ENCODE measurements at places on chromosomes 12 and 14.

DNA sequence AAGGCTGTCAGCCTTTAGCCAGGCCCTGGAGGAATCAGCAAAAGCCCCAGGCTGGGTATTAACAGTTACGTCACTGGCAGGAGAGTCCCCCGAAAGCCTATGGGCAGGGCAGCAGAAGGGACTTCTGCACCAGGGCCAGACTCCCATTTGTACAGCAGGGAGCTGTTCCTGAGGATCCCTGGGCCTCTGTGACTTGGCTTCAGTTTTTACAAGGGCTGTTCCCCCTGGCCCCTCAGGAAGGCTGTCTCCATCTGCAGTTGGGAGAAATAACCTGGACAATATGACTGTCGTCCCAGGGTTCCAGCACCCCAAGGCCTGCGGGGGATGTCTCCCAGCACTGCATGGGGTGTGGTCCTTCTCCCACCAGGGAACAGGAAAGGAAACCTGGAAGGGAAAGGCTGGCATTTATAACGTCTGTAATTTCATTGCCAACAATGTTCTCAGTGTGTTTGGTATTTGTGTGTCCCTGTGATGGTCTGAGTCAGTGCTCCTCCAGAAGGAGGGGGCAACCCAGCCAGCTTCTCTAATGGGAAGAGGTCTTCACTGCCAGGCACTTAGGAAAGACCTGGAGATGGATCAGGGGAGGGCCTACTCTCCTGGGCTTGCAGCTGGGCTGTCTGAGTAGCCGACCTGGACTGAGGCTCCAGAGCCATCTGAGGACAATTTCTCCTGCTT is 42.4 kb downstream of the ERH start:
- DNase-seq = no peak

DNA sequence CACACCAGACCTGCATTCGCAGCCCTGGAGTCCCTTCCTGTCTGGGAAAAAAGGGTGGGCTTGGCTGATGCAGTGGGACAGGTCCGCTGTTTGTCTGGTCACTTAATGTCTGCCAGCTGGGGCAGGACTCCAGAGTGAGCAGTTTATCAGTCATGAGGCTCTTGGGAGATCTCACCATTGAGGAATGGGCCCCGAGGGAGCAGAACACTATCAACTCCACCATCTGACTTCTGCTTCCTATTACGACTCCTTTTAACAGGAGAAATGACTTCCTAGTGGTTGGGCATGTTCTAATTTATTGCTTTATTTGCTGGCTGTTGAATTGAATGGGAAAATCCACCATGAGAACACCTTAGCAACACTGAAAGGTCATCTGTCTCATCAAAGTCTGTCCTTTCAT is 182.5 kb upstream of the RASSF8 start:
- DNase-seq = no peak

- no peak for DNase-seq
Observed at GRCh38 chr12:94898388-94898787, 105.1 kb downstream of the NDUFA12 start.

- DNase-seq = peak; percentile 75
Observed at GRCh38 chr12:52121824-52122539, 42.5 kb downstream of the SMIM41 start.

GRCh38 chr12:93540466-93540865 is 32.0 kb upstream of the SOCS2 start:
- DNase-seq = no peak

DNA sequence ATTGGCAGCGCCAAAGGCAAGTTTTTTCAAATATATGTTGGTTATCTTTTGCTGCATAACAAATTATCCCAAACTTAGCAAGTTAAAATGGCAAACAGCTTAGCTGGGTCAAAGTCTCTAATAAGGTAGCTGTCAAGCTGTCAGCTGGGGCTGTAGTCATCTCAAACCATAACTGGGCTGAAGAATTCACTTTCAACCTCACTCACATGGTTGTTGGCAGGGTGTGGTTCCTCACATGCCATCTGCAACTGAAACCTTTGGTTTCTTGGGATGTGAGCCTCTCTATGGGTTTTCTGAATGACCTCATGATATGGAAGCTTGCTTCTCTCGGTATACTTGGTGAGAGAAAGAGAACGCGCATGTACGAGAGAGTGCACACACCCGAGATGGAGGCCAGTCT is 125.4 kb downstream of the LRIG3 start:
- DNase-seq = no peak

DNA sequence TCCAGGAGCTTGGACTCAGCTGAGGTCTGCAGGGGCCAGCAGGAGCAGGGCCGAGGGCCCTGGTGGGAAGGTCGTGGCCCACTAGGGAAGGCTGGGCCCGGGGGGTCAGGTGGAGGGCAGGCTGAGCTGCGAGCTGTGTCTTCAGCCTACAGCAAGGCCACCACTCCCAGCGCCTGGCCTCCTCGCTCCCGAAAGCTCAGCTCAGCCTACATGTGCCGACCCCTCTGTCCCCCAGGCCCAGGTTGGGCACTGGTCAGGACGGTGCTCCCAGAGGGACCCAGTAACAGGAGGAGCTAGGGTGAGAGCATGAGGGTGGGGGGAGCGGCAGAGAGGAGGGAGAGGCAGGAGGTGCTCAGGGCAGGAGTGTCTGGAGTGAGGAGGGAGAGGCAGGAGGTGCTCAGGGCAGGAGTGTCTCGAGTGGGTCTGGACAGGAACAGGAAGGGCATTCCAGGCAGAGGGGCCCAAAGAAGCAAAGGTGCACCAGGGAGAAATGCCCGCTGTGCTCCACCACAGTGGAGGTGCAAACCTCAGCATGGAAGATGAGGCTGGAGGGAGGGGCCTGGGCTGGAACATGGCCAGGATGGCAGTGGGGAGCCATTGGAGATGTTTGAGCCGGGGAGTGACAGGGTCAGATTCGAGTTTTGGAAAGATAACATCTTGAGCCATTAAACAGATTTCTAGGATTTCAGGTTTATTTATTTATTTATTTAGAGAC is 29.1 kb upstream of the GPR132 start:
- DNase-seq = peak; percentile 28

DNA sequence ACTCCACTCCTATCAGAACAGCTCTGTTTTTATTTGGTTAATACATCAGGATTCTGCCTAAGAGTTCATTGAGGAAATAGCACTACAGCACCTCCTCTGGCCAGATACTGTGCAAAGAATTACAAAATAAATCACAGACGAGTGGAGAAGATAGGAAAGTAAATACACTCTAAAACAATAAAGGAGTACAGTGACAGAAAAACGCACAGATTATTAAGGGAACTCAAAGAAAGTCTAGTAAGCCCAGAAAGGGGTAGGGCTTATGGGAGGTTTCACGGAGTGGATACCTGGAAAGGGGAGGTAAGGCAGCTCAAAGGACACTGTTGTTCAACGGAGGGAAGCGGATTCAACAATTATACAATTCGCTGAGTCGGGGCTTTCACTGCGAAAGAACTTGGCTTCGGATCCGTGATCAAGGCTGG is 5.5 kb downstream of the OR10AD1 start:
- DNase-seq = no peak

GRCh38 chr12:66269142-66269541 is 33.2 kb upstream of the HELB start:
- DNase-seq = no peak

DNA sequence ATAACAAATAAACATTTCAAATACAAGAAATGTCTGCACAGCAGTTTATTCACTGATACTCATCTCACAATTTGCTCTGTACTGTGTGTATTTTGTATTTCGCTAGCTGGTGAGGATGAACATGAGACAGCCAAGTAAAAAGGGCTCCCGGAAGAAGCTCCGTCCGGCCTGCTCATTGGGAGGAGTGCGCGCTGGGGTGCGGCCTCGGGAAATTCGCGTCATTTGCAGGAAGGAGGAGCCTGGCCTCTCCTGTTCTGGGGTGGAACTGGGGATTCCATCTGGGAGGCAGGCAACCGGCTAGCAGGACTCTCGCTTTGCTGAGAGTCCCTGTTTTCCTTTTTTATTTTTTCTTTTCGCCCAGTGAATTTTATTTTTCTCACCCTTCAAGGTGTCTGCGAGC is 368.4 kb upstream of the TMEM132C start:
- no peak for DNase-seq

DNA sequence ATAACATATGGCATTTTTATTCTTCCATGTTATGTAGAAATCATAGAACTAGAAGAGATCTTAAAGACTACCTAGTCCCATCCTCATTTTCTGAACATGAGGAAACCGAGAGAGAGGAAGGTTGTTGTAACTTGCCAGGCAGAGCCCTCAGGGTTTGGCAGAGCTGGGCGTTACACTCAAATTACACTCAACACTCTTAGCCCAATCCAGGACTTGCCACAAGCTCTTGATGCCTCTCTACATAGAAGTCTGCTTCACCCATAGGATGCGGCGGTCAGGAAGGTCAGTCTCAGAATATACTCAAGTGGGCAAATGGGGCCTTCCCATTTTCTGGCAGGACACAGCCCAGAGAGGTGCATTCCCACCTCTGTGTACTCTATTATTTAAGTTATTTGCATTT is 208.1 kb downstream of the ZFP36L1 start:
- DNase-seq = no peak

GRCh38 chr14:70148911-70149595 is 39.7 kb downstream of the SLC8A3 start:
- DNase-seq = no peak

DNA sequence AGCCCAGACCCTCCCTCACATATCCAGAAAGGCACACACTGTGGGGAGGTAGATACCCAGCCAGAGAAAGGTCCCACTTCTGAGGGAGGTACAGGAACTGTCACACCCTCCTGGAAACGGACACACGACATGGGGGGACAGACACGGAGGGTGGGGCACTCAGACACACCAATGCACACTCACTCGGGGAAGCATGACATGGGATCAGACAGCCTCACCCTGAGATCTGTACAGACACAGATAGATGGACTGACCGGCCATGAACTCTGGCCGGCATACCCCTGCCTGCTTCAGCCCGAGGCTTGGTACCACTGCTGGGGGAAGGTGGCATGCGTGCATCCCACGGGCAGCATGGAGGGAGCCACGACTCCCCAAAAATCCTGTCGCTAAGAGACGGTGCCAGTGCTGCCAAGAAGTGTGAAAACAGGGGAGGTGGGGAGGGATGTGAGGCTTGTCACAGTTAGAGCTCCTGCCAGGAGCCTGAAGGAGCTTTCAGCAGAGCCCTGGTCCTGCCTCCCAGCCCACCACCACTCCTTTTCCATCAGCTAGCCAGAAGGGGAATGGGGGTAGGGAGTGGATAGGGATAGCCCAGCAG is 571 bp downstream of the CPNE6 start:
- no peak for DNase-seq

DNA sequence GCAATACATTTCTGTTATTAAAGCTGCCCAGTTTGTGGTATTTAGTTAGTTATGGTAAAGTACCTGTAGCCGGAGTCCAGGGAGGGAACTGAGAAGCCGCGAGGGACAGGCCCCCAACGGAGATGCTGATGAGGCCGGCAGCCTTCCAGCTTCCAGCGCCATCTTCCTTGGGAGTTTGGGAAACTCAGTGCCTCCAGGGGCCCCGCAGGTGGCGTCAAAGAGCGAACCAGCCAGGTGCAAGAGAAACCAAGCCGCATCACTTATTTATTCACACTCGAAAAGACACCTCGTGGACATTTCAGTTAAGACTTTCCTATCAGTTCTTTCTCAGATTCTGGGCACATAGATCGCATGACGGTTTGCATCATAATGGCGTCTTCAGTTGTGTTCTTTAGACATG is 216.6 kb downstream of the GLT1D1 start:
- DNase-seq = no peak

DNA sequence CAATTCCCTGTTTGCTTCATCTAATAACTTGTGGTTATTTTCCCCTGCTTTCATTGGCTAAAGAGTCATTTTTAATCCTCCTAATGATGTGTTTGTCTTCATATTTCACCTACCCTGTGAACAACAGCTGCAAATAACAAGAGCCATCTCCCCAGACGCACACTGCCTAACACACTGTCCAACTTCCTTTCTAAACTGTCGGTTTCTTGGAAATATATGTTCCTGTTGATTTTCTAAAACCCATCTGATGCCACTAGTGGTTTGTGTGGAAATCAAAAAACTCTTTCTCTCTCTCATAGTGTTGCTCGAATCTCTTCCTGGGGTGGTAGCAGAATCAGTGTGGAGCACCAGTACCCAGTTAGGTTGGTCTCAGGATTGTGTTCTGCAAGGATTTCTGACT is 226.9 kb downstream of the EPS8 start:
- DNase-seq = no peak

GRCh38 chr12:68003777-68004176 is 14.5 kb downstream of the IFNG-AS1 start:
- no peak for DNase-seq

GRCh38 chr12:102659200-102659911 is 179.0 kb upstream of the IGF1 start:
- DNase-seq = no peak

Data from right lobe of liver (tissue), 6 donors.